Activated T-cell treated with anti-CD3 and anti-CD28 coated beads, Interleukin-2, amount 50 U/mL, for 48 hours (primary cell): ENCODE measurements at places on chromosomes 1 and 21.
A peak's percentile ranks its signal among the peaks of the same experiment; 100 is the strongest.

GRCh38 chr1:43058545-43059360, 100.1 kb upstream of the SLC2A1 start:
- peak; percentile 49 for DNase-seq

DNA sequence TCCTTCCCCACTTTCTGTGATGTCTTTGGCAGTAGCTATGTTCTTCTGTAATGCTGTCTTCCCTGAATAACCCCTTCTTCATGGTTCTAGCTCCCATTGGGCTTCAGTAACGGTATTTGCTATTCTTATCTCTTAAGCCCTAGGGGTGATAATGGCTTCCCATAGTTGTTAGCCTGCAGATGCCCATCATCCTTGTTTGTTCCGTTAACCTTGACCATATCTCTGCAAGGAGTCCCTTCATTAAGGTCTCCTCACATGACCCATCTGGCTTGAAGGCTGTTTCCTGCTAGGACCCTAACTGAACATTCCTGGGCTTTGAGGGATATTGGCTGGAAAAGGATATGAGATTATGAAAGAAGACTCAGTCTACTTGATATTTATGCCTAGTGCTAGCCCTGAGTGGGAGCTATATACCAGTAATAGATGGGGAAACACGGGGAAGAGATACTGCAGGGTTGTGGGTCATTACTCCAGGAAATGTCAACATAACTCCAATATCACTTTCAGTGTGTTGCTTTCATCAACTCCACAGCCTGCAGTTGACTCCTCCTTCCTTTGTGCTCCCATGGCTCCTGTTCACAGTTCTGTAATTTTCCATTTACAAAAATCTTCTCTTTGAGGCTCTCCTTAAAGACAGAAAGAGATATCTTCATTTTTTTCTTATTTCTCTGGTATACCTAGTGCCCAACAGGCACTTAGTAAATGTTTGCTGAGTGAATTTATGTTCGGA, 2.5 kb downstream of the MR1 start:
- DNase-seq = no peak

DNA sequence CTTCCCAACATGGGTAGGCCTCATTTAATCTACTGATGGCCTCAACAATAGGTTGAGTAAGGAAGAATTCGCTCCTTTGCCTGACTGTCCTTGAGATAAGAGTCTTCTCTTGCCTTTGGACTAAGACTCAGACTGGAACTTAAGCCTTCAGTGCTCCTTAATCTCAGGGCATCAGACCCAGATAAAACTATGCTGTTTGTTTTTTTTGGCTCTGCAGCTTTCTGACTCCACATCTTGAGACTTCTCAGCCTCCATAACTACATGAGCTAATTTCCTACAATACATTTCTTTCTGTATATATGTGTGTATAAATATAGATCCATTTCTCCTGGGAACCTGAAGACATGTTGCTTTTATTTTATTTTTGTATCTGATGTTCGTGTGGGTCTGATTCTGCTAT, 1470.7 kb upstream of the PRMT6 start:
- no peak for DNase-seq

DNA sequence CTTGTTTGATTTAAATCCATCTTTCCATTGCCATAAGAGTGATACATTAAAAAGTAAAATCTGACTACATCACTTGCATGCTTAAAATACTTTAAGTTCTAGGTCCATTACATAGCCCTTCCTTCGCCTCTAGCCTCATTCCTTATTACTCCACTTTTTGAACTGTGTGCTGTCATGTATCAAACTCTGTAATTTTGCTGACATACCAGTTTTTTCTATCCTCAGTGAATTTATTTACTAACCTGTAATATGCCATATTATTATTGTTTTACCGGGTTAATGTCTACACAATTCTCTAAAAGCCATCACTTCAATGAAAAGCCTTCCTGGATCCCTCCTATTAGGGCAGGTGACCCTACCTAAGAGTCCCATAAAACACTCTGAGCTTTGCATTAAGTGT, 4.9 kb upstream of the SPRR2G start:
- DNase-seq = no peak

GRCh38 chr1:21334214-21335087, 44.2 kb upstream of the ECE1 start:
- DNase-seq = peak; percentile 81

DNA sequence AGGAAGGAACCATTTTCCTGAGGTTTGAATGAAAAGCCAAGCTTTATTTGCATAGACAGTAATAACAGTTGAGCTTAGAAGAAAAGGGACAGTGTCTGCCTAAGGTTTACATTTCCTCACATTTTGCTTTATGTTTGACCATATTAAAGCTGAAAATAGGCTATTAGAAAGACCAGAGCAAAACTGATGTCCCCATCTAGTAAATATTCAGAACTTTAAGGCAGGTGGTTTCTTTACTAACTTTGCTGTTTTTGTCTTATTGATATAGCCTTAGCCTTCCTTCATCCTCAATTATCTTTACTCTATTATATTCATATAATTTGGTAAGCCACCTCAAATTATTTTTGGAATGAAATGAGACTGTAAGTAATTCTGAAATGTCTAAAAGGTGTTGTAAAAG, 53.6 kb upstream of the LAPTM5 start:
- no peak for DNase-seq
